ENCODE measurements at places on chromosomes 16 and 17.

GRCh38 chr16:17963185-17963836 is 373.2 kb downstream of the NPIPA8 start:
- no peak for DNase-seq

DNA sequence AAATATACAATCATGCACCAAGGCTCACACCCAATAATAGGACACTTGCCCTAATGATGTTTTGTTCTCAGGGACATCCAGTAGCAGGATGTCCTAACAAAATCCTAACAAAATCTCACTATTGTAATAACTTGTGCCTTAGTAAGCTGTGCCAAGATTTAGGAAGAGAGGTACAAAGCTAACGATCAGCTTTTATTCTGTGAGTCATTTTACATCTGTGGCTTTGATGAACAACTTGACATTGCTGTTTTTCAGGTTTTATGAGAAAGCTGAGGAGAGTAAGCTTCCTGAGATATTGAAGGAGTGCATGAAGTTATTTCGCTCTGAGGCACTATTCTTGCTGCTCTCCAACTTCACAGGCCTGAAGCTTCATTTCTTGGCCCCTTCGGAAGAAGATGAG is 18.9 kb downstream of the OGFOD1 start:
- DNase-seq: no peak

GRCh38 chr16:35150805-35151312 is 1691.4 kb downstream of the TP53TG3F start:
- DNase-seq: no peak

GRCh38 chr17:7887038-7887481 is 1.5 kb upstream of the CHD3 start:
- no peak for DNase-seq

DNA sequence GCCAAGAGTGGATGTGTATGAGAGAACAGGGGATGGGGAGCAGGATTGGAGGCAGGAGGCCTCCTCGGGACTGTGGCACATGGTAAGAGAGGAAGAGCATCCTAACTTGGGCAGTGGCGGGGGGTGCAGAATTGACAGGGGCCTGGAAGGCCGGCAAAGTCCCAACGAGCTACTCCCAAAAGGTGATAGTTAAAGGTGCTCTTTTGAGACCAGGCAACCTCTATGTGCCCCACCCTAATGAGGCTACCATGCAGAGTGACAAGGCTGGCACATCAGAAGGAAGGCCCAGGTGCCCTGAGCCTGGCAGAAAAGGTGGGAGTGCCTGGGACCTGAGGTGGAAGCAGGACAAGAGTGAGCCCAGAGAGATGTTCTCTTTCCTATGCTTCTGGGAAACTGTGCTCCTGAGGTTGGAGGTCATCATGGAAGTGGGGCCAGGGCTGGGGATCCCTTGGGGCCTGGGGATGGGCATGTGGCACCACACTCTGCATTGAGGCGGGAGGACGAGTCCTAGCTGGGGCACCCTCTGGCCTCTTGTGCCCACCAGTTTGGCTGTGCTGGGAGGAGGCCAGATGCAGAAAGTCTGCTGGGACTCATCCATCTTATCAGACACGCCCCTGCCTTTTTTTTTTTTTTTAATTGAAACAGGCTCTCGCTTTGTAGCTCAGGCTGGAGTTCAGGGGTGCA is 5.9 kb downstream of the RAB11FIP4 start:
- DNase-seq: no peak

GRCh38 chr16:86050591-86051367 is 151.8 kb downstream of the IRF8 start:
- no peak for DNase-seq
